ENCODE measurements at places on chromosomes 5 and 9.

- no peak for DNase-seq
Observed at GRCh38 chr5:8894031-8894430, 651.8 kb downstream of the SEMA5A start.

DNA sequence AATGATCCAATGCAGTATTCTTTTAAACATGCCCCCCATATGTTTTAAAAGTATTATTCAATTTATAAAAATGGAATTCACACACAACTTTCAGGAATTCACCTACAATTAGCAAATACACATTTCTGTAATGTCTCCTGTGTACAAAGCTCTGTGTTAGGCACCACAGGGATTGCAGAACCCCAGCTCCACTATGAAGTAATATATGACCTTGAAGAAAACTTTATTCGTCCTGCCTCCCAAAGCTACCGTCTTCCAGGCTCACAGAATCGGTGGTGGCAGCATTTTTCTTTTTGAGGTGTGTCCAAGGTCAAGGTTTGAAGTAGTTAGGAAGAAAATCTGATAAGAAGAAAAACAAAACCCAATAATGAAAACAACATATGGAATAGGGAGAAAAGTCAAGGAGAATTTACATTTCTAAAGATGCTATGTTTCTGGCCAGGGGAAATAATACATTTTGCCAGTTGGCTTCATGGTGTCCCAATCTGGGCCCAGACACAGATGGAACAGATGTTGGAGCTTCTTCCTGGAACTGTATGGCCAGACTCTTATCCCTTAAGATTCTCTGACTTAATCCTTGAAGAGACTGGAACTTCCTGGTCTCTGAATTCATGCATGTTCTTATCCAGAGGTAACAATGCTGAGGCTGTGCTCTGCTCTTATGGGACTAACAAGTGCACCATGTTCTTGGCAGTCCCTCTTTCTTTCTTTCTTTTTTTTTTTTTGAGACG, 22.0 kb upstream of the LVRN start:
- no peak for DNase-seq

DNA sequence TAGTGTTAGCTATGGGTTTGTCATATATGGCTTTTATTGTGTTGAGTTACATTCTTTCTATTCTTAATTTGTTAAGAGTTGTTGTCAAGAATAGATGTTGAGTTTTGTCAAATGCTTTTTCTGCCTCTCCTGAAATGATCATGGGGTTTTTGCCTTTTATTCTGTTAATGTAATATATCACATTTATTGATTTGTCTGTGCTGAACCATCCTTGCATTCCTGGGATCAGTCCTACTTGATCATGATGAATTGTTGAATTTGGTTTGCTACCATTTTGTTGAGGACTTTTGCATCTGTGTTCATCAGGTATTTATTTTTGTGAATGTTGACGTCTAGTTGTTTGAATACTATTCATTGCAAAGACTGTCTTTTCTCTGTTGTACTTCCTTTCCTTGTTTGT, 23.9 kb downstream of the RIC1 start:
- no peak for DNase-seq

DNA sequence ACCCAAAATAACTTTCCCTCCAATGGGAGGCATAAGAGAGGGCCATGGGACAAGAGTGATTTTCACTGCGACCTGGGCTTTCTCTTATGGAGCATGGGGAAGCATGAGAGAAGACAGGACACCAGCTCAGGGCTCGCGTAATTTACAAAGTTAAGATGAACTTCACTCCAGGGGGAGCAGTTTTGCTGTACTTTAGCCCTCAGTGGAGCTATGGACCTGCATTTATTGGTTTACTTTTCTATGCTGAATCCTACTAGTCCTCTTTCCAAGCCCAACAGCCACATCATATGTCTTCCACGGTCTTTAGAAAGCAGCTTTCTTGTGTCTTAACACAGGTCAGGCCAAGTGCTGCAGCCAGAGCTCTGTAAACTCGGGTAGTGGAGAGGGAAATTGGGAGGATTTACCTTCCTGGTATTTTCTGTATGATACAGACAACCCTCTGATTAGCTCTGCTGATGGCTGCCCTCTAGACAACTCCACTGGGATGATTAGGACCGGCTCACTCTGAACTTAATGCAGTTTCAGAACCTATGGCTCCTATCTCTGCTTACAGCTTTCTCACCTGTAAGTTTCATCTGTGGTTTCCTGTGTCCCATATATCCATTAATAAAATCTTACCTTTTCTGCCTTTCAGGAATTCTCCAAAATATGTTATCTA, 581.0 kb upstream of the RORB start:
- no peak for DNase-seq

DNA sequence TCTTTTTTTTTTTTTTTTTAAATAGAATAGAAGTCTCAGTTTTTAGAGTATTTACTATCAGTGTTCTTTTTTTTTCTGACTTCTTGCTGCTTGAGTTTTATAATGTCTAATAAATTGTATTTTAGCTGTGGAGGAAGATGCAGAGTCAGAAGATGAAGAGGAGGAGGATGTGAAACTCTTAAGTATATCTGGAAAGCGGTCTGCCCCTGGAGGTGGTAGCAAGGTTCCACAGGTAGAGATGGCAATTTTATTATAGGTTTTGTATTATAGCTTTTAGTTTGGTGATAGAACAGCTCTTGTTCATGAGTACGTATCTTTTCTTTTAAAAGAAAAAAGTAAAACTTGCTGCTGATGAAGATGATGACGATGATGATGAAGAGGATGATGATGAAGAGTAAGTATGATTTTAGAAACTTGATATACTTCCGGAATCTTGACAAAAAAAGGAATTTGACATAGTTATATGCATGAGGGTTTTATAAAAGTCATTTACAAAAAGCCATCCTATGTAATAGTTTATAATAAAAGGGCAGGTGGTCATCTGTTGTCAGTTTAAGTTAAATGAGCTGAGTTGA, 5.0 kb downstream of the NPM1 start:
- DNase-seq, result no peak

DNA sequence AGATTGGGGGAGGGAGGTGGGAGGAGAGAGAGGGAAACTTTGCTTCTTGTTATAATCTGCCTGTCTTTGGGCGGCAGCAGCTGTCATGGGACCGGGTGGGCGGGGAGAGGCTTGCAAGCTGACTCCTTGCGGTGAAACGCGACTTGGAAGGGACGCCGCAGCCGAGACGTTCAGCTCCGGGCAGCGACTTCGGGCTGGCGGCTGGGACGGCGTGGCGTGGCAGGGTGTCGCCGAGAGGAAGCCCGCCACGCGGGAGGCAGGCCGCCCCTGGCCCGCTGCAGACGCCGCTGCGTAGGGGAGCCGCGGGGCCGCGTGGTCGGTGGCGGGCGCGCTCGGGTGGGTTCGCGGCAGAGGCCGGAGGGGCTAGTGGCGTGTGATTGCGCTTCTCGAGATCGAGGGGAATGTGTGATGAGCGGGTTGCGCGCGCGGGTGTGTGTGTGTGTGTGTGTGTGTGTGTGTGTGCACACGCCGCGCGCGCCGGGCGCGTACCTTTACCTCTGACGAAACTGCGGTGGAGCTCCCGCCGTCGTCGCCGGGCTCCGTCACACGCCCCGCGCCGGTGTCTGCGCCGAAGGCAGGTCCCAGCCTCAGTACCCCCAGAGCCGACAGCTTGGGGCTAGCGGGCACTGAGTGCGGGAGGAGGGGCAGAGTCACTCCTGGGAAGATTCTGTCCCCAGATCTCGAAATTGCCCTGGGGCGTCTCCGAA, 1.7 kb downstream of the PPARGC1B start:
- peak; percentile 83 for DNase-seq

DNA sequence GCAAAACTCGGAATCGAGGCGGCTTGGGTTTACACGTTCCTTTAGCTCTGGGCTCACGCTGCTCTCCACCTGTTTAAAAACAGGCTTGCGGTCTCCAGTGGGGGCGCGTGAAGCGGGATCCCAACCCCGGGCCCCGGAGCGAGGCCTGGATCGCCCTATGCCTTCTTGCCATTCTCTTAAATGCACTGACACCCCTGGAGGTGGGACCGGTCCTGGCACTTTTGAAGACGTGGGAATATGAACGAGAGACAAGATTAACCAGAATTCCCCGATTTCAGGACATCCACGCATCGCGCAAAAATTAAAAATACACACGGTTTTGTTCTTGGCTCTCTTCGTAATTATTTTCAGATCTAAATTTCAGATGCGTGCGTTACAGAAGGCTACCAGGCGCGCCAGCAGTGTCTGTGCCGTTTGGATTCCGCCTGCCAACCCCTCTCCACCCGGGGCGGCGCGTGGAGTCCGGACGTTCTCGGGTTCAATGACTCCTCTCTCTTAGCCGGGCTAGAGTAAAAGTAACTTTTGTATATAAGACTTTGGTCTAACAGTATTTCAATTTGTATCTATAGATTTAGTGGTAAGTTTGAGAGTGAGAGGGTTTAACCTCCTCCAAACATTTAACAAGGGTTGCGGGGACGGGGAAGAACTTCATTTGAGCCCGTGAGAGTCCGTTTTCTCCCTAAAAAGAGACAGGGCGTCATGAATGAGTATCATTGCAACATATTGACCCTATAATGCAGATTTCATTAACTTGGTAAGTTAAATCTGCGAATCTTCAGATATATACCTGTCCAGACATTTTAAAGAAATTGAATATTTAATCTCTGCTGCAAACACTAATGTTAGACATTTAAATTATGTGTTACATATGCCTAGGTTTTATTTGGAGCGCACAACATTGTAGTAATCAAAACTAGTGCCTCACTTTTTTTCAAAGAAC, 3.8 kb downstream of the FOXD1 start:
- no peak for DNase-seq

DNA sequence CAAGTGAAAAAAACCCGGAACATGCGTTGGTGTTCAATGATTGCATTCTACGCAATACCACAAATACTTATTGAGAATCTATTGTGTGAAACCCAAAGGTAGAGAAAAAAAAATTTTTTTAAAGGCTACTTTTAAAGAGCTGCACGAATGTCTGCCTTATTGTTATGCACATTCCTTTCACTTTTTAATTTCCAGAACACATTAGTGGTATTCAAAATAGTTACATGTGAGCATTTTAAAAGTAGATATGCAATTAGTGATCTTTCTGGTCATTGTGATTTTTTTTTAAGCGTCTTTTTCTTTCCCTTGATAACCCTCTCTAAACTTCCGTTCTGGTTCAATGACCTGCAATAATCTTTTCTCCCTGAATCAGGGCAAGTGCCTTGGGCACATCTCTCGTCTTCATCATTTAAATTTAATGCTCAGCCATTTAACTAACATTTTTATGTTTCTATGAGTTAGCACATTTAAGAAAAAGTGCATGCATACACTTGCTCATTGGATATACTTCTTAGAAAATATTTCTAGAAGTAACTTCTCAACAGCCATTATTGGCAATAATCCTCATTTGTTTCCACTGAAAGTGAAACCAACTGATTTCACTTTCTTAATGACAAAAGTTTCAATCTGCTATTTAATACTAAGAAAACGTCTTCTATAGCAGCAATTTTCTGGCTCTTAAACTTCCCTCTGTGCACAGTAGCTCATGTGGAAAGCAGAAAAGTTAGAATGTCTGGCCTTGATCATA, 80.3 kb downstream of the CDH6 start:
- DNase-seq, result no peak

GRCh38 chr9:122446819-122447484, 30.8 kb downstream of the OR1J1 start:
- no peak for DNase-seq

- no peak for DNase-seq
Observed at GRCh38 chr5:107301999-107302398, 368.7 kb downstream of the EFNA5 start.

DNA sequence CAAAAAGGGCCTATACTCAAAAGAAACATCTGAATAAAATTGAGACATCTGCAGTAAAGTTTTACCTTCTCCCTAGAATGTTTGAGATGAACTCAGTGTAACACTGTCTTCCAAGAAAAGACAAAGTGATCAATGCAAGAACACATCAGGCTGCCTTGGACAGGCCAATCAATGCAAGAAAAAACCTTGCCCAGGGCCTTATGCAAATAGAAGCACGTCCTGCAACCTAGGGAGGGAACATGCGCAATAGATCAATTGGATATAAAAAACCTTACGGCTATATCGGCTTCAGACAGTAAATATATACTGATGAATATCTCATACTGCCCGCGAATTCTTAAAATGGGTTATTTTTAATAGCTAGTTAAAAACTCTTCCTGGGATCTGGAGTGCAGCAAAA, 66.4 kb upstream of the POU5F2 start:
- no peak for DNase-seq

- DNase-seq, result no peak
Observed at GRCh38 chr9:114518599-114519022, 13.3 kb upstream of the WHRN start.

DNA sequence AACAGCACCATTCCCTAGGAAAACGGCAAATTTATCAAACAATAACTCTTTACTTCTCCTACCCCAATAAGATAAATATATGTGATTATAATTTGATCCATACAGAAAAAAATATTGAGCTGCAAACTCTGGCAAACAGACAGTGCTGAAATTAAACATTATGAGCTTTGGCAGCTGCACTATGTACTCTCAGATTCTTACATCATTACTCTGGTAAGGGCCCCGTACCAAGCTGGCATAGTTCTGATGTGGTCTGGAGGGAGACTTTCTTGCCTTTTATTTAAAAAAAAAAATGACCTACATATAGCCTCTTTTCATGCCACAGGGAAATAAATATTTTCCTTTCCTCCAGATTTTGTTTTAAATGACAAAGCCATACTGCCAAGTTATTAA, 95.0 kb downstream of the NR6A1 start:
- DNase-seq, result peak; percentile 27

- no peak for DNase-seq
Observed at GRCh38 chr5:94250985-94251384, 367.4 kb downstream of the KIAA0825 start.

GRCh38 chr5:56552612-56553268, 262.6 kb upstream of the MAP3K1 start:
- no peak for DNase-seq

GRCh38 chr9:83792746-83793145, 24.8 kb downstream of the GKAP1 start:
- DNase-seq, result no peak

DNA sequence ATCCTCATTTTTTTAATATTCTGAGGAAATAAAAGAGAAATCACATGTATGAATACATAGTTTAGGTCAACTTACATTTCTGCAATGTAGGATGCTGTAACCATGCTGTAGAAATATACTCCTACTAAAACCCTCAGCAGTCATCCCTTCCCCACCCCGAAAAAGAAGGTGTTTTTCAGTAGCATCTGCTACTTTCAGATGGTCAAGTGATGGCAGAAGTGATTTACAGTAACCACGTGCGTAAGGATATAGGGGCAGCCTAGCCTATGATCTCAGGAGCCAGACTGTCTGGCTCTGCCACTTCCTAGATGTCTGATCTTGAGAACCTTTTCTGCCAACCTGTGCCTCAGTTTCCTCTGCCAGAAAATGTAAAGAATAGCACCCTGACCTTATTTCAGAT, 26.0 kb upstream of the SYK start:
- DNase-seq, result no peak

All from putamen (tissue), 1 donor.